ENCODE measurements at places on chromosomes 7 and 10.

- DNase-seq = no peak
Observed at GRCh38 chr7:77393261-77393660, 22.9 kb downstream of the GSAP start.

DNA sequence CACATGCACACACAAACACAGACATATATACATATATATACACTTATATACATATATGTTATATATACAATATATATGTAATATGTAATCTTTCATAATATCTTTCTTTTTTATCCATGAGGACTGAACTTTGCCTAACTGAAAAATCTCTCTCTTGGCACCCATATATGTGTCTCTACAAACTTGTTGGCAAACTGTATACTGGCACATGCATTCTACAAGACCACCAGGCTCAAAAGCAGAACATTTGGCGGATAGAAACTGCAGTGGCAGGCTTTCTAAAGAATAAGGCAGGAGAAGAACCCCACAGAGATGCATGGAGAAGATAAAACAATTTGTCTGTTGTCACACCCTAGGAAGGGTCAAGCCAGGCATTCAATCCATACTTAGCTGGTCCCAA is 165.3 kb downstream of the NRG3 start:
- DNase-seq = no peak

GRCh38 chr10:43094085-43094484 is 17.2 kb downstream of the RET start:
- no peak for DNase-seq

DNA sequence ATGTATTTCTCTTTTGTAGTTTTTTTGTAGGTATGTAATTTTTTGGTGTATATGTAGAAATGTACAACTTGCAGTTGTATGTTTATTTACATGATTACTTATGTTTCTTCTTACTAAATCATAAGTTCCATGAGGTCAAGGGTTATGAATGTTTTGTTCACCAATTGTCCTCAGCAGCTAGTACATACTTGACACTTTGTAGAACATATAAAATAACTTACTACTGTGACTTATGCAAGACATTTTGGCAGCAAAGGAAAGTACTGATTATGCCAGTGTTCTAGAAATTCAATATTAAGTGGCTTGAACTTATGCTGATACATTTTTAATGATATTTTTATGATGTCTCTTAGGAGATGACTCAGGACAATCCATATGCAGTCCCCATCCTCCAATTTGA is 209.6 kb downstream of the DKK1 start:
- no peak for DNase-seq

DNA sequence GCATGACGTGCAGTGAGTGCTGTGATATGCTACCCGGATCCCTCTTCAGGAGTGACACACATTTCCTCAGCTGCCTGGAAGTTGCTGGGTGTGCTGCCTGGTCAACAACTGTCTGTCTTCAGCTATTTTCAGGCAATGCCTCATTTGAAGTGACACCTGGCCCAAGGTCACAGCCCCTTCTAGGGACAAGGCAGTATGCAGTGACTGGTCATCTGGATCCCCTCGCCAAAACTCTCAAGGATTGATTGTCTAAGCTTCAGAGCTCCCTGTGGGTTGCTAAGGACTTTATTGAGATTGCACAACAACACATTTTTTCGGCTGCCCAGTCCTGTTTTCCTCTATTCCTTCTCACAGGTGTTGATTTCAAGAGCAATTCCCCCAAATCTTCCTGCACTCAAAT is 108.8 kb downstream of the GNAI1 start:
- DNase-seq = no peak

DNA sequence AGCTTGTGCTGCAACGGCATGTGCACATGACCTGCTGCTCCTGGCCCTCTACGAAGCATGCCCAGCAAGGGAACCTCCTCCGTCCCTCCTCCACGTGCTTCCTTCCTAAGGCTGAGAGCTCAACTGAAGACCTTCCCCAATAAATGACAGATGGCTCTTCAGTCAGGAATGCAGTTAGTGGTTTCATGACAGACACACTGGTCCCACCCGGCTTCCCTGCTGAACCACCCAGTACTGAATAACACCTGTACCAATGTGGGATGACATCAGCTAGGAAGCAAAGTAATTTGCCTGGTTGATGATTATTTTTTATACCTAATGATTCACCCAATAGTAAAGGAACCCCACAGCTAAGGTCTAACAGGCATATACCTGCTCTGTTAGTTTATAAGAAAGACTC is 69.1 kb downstream of the SCRN1 start:
- no peak for DNase-seq

GRCh38 chr7:81499262-81500116 is 270.4 kb downstream of the HGF start:
- DNase-seq = no peak

DNA sequence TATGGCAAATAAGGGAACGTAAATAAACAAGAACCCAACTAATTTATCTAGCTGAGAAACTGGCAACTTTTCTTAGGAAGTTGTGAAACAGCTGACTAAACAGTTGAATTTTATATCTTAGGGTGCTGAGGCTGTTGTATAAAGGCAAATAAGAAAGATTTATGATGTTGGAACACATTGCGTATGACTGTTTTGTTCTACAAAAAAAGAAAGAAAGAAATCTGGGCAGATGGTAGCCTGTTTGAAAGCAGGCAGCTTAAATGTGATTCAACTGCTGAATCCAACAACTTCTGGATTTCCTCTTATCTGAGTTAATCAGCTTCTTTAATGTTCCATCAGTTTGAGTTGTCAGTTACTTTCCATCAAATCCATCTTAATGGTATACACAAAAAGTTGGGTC is 214.5 kb downstream of the SNX13 start:
- DNase-seq = no peak

DNA sequence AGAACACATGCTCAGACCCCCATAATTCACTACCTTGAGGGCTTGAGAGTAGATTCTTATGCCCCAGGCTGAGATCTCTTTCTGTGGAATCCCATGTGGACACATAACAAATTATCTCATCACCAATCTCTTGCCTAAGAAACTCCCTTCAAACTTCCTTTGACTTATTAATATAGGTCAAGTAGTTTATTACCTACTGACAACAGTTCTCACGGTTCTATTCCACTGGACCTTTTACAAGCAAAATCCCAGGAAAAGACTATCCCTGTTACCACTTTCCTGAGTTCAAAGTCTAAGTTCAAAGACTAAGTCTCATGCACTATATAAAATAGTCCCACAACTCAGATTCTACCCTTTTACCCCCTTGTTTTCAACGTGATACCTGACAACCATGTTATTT is 754.7 kb downstream of the SUGCT start:
- no peak for DNase-seq

DNA sequence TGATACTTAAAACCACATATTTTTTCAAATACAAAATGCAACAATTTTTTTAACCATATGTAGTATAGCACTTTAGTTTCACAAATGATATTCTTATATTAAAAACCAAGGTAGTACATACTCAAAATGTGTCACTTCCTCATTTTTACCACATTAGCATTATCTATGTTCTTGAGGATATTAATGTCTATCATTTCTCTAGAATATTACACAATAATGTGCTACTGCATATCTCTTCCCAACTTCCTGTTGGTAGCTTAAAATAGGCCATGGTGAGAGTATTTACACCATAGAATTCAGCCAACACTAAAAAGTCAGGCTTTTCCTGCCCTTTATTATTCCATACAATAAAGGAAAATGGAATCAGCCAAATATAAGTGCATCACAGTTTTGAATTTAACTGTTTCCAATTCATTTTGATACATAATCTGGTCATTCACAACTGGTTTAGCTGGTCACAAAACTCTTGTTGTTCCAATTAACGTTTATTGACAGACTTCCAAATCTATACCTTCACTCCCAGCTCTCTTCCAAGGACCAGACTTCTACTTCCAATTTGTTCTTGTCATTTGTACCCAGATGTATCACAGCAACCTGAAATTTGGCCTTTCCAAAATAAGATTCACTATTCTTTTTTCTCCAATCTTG is 20.0 kb upstream of the LRRC17 start:
- no peak for DNase-seq

- DNase-seq = no peak
Observed at GRCh38 chr10:78579576-78579975, 489.2 kb upstream of the ZMIZ1 start.

GRCh38 chr7:151456782-151457181 is 16.8 kb upstream of the CRYGN start:
- DNase-seq = no peak

GRCh38 chr7:101066141-101066832 is 19.0 kb upstream of the TRIM56 start:
- DNase-seq = no peak

GRCh38 chr10:6200734-6201515 is 1.8 kb upstream of the PFKFB3 start:
- DNase-seq = no peak

DNA sequence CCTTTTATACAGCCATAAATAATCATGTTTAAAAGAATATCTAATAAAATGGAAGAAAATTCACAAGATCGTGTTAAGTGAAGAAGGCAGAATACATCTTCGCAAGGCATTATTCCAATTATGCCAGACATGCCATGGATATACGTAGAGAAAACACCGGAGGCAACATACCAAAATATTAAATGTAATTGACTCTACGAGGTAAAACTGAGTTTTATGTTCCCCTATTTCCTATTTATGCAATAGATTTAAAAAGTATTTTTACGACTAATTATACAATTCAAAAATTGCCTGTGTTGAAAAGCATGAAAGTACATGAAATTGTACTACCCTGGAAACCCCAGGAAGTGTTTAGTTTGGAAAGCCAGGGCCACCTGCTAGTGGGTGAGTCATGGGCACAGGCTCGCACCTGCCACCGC is 936 bp upstream of the REPIN1 start:
- no peak for DNase-seq

- DNase-seq = no peak
Observed at GRCh38 chr10:7302930-7303557, 107.8 kb downstream of the SFMBT2 start.

DNA sequence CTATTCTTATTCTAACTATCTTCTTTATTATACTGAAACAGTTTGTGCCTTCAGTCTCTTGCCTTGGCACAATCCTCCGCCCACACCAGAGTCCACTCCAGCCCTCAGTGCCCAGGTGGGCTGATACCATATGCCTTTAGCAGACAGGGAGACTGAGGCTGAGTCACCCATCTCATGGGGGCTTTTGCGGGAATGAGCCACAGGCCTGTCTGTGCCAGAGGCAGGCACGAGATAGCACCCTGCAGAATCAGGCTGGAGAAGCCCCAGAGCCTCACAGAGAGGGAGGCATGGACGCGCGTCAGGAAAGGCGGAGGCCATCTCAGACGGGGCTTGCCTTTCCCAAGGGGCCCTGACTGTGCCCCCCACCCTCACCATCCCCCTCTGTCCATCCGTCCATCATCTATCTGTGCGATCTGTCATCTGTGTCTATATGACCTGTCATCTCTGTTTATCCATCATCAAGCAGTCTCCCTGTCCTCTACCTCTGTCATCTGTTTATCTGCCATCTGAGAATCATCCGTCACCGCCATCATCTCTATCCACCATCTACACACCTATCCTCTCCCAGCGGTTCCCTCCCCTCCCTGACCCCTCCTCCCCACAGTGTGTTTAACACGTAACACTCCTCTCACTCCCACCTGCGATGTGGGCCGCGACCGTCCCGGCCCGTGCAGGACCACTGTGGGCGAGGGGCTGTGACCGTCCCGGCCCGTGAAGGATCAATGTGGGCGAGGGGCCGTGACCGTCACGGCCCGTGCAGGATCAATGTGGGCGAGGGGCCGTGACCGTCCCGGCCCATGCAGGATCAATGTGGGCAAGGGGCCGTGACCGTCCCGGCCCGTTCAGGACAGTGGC is 7.3 kb upstream of the ADAP1 start:
- DNase-seq = no peak

DNA sequence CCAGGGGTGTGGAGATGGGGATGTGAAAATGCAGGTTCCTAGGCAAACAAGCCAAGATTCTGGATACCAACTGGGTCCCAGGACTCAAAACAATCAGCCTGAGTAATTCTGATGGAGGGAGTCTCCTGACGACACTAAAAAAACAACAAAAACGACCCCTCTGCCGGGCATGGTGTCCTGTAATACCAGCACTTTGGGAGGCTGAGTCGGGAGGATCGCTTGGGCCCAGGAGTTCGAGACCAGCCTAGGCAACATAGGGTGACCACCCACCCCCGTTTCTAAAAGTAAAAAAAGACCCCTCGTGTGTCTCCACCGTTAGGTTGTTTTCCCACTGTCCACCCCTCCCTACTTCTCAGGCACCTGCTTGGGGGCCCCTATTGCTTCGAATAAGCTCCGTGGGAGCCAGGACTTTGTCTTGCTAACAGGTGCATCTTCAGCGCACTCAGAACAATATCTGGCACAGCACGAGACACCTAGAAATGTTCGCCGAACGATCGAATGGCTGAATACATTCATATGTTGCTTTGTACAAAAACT is 743 bp upstream of the NRF1 start:
- no peak for DNase-seq

DNA sequence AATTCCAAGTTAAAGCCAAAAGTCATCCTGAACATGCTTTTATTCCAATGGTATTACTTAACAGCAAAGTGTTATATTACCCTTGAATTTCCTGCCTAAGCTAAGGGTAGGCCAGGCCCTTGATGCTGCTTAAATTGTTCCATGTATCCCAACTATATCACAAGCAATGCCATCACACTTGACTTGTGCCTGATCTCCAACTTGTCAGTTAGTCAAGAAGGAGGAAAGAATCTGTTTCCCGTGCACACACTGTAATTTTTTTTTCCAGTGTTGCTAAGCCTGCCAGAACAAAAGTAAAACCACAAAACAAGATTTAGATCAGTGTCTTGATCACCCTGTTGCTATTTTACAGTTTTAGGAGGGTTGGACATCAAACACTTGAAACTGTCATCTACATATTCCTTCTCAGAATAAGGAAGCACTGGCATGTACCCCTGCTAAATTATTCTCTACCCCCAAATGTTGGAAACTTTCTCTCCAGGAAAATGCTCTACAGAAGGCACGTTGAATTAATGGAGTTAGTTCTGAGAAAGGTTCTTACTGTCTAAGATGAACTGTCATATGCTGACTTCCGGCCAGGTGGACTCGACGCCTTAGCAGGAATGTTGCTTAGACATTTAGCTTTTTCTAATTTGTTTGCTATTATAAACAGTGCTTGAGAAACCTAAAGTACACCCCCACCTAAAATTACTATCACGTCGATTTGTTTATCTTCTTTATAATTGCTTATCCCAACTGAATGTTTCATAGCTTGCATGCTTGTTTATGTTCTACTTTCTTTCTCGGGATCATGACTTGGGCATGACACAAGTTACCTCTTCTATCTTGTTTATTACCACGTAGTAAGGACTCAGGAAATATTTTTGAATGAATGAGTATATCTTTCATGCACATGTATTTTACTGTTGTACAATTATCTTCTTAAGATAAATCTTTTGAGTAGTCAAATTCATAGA is 105.5 kb upstream of the ZNF438 start:
- no peak for DNase-seq

- no peak for DNase-seq
Observed at GRCh38 chr7:12888717-12889116, 201.3 kb downstream of the ARL4A start.

DNA sequence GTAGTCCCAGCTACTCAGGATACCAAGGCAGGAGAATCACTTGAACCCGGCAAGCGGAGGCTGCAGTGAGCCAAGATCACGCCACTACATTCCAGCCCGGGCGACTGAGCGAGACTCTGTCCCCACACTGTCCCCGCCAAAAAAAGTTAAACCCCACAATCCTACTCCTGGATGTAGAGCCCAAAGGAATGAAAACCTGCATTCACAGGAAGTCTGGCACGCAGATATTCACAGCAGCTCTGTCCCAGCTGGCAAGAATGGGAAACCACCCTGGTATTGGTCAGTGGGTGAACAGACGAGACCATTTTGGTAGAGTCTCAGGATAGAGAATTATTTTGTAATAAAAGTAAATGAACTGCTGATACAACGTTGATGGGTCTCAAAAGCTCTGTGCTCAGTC is 225.2 kb downstream of the MAD1L1 start:
- DNase-seq = no peak

Data from stimulated activated CD8-positive, alpha-beta memory T cell treated with anti-CD3 and anti-CD28 coated beads, Interleukin-2, amount 100 ng/mL, for 1 hour (primary cell).